Pulmonary artery endothelial cell (primary cell): ENCODE measurements at places on chromosomes 6 and 20. TPM values are rescaled to one million over a fixed set of nuclear protein-coding genes. Genes with fewer than 3 reads are reported as not detected.

- DNase-seq, result no peak
Observed at GRCh38 chr6:12379181-12379580, 89.0 kb downstream of the EDN1 start.

The PPP1R10 gene
- total RNA-seq, result 12.5 and 18.6 TPM in 2 replicates

The FAM83C gene
- not detected in 2 replicates for total RNA-seq

The LPA gene
- not detected in 2 replicates for total RNA-seq
